CD4-positive, alpha-beta T cell treated with Interleukin-6 at 100 ng/mL for 8 hours (primary cell): ENCODE measurements at places on chromosomes 6 and 20.
A peak's percentile ranks its signal among the peaks of the same experiment; 100 is the strongest.

GRCh38 chr6:164916087-164916486 lies 393.3 kb downstream of the C6orf118 start:
- DNase-seq = no peak

- DNase-seq = no peak
Measured at GRCh38 chr6:158029668-158030230, 48.1 kb downstream of the SYNJ2 start.

DNA sequence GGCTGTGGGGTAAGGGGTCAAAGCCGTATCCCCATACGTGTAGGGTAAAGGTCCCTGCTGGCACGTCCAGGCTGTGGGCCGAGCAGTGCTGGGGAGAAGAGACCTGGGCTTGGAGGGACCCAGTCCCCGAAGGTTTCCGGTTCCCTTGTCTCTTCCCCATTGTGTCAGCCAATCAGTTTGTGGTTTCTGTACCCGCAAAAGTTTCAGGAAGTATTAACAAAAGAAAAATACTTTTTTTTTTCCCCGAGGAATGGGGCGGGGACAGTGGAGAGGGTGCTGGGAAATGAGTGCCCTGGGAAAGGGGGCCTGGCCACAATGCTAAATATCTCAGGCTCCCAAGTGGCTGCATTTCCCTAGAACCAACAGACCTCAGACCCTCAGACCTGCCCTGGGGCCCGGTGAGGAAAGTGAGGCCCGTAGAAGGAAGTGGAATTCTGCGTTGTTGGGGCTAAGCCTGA lies 15.2 kb upstream of the AMD1 start:
- DNase-seq = no peak

GRCh38 chr20:62739581-62740285 lies 31.1 kb downstream of the NTSR1 start:
- peak; percentile 58 for DNase-seq

DNA sequence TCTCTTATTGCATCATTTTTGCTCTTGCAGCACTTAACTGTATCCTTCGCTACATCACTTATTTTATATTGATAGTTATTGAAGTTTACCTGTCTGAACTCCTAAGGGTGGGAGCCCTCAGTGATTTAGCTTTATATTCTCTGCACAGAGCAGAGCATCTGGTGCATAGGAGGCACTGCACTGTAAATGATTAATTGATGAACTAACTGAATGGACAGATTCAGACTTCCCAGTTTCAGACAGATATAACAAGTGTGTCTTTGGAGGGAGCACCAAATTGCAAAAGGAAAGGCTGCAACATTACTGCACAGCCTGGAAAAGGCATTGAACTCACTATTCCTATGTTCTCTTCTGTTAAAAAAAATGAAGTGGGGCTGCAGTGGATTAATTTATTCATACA lies 160.3 kb downstream of the EDN1 start:
- DNase-seq = no peak

DNA sequence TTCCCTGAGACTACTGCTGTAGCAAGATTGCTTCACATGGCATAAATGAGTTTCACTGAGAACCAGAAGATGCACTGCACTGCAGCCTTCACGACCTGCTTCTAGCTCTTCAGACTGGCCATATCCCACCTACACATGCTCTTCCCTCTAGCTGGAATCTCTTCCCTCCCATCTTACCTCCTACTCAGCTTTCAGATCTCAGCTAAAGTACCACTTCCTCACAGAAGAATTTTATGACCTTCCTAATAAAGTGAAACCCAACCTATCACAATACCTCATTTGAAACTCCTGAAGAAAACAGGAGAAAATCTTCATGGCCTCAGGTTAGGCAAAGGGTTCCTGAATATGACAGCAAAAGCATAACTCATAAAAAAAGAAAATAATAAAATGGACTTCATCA lies 99.9 kb downstream of the DTNBP1 start:
- DNase-seq = no peak

DNA sequence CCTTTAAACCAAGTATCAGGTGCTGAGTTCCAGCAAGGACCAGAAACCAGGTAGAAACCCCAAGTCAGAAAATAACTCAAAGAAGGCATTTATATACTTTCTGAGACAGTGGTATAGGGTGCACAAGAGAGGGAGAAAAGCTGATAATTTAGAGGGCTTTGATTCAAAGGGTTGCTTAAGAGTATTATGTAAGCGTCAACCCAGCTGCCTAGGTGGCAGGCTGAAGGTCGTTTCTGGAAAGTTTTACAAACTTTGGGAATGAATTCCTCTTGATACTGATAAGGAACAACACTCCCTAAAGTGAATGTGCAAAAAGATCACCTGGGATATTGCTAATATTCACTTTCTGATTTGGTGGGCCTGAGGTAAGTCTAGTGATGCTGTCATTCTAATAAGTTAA lies 800.7 kb downstream of the MAFB start:
- DNase-seq = no peak

DNA sequence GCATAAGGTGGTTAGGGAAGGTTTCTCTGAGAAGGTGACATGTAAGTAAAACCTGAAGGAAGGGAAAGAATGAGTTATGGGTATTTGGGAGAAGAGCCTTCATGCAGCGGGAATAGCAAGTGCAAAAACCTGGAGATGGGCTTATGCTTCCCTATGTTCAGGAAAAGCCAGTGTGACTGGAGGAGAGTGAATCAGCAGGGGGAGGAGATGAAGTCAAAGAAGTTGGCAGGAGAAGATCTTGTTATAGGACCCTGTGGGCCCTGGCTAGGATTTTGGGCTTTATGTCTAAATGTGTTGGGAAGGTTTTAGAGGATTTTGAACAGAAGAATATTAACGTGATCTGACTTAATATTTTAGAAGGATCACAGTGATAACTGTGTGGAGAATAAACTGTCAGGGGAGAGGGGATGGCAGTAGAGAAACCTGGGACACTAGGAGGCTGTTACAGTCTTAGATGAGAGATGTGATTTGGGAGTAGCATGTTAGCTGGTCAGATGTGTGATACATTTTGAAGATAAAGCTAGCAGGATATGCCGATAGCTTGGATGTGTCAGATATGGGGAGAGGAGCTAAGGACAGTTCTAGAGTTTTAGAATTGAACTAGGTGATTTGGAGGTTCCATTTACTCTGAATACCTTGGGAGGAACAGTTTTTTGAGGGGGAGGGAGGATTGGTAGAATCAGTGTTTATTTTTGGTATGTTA lies 41.0 kb downstream of the PHF3 start:
- no peak for DNase-seq

DNA sequence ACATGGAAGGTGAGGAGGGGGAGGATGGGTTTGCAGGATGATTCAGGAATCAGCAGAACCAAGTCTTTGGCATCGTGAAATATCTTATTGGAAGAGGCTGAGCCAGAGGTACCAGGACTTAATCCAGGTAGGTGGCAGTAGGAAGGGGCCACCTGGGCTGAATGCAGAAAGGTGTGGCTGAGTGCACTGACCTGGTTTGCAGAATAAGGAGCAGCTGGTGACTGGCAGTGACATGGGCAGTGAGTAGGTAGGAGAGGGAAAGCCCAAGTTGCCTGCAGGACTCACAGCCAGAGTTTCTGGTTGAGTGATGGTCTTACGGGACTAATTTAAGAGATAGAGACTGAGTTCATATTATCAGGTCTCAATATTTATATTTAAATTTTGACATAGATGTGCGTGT lies 1.1 kb upstream of the PBOV1 start:
- no peak for DNase-seq

- DNase-seq = no peak
Measured at GRCh38 chr20:52306477-52306876, 114.9 kb upstream of the ZFP64 start.

- no peak for DNase-seq
Measured at GRCh38 chr6:135053406-135053805, 1.2 kb downstream of the HBS1L start.

DNA sequence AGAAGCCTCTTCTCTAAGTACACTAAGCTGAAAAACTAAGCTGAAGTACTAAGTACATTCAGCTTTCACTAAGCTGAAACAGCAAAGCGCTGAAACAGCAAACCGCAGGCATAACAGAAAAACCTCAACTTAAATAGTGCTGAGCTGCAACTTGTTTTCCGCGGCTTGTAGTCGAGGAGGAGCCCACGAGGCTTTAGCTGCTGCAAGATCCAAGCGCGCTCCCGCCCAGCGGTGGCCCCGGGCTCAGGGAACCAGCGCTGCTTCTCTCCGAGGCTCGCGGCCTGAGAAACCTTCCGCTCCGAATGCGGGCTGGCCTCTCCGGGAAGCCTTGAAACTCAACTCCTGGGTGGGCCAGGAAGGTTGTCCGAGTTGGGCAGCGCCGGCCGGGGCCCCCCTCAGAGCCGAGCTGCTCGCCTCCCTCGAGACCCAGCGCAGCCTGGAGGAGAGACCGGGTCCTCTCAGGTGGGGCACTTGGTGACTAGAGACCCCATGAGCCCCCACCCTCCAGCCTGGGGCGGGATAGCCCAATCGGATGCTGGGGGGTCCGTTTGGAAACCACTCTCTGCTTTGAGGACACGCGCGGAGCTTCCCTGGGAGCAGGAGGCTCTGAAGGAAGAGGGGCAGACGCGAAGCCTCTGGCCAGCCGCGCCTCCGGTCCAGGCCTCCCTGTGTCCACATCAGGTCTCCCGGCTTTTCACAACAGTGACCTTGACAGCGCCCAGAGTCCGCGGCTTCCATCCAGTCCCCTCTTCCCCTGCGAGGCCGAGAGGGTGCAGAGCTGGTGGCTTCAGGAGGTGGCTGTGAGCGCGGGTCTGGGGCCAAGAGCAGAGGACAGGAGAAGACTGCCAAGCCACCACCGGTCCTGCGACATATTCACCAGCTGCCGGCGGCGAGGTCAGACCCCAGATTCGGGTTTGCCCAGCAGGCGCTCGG lies 38.1 kb upstream of the HLA-E start:
- peak; percentile 66 for DNase-seq

DNA sequence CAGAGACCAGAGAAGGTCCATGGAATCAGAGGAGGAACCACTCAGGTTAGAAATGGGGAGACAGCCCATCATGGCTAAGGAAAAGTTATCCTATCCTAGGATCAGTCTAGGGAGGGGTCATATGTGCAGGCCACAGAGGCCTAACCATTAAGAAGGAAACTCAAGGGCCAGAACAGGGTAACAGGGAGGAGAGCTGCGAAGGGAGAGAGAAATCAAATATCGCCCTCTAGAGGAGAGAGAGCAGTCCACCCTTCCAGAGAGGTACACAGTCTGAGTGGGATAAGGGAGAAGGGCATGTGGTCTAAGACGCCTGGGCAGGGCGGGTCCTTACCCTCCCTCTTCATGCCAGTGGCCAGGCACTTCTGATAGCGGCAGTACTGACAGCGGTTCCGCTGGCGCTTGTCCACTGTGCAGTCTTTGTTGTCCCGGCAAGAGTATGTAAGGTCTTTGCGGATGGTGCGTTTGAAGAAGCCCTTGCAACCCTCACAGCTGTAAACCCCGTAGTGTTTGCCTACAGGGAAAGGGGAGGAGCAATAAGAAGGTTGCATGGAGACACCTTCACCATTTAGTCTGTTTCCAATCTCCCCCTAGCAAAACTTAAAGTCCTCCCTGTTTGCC lies 2.9 kb downstream of the RXRB start:
- peak; percentile 42 for DNase-seq

DNA sequence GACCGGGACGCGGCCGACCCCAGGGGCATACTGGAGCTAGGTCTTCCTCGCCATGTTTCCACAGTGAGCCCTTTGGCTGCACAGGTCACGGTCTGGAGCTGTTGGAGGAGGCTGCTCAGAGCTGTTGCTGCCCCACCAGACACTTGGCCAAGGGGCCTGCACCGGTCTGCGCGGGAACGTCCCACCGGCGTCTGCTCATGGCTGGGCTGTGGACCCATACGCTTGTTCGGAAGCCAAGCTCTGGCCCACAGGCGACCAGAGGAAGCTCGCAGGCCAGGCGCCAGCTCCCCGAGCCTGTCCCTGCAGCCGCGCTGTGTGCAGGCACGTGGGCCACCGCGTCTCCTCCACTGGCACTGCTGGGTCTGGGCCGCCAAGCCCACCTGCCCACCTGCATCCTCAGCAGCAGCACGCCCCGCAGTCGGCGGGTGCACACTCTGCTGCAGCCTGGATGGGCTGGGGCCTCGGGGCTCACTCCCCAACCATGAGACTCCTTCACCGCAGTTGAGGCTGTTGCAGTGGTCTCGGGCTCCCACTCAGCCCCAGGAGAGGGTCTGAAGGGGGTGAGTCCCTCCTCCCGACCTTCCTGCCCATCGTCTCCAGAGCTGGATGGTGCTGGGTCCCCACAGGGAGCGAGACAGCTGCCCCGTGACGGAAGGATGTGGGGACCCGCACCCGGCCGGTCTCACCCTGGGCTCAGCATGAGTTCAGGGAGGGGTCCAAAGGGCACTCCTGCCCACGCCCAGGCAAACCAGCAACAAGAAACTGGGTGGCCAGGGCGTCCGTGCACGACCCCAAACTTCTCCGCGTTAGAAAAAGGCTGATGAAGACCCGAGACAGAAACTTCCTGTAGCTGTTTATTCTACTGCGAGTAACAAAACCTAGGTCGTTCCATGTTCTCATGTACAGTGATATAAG lies 15.5 kb upstream of the TCFL5 start:
- DNase-seq = no peak

GRCh38 chr6:150093397-150093796 lies 24.5 kb upstream of the ULBP3 start:
- no peak for DNase-seq

- no peak for DNase-seq
Measured at GRCh38 chr6:19524366-19525186, 312.6 kb upstream of the ID4 start.

DNA sequence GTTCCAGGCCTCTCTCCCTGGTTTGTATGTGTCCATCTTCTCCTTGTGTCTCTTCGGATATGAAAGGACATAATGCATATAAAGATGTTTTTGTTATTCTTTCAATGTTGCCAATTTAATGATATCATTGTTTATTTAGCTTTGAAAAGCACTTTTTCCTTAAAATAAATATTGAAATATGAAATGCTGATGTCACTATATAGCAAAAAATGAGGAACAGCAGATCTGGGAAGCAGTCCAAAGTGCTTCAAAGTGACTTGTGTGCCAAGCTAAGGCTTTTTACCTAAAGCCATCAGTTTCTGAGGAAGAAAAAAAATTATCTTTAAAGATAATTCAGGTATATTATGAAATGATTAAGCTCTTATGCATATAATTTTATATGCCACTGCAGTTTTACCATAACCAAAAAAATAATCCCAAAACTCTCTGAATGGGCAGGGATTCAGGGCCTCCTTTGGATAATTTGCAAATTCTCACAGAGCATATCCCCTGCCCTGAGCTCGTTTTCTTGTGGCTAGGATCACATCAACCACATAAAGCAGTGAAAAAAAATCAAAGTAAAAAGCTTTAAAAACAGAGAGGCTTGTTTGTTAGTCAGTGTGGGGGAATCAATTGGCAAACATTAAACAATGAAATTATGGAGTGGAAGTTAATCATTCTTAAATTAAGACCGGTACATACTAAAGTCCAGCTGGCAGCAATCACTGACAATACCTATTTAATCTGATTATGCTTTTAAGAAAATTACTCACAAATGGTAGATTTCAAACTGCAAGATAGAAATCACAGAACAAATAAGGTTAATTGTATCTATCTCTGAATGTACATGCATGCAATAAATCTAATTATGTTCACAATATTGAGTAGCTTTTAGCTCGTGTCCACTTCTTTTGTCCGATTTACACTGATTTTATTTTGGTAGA lies 1027.9 kb upstream of the ADGRB3 start:
- DNase-seq = no peak

DNA sequence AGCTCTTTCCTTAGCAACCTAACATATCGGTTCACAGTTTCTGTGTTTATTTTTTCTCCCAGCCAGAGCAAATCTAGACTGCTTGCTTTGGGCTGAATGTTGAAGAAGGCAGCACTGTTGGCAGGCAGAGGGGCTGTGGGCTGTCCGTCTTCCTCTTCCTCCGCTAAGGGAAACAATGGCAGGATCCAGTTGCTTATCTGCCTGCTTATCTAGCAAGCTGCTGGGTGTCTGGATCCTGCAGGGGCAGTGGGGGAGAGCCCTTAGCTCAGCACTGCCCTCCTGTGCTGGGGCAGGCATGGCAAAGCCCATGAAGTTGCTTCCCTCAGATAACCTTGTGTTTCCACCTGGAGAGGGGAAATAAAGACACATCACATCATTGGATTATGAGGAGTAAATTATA lies 92.7 kb upstream of the CD93 start:
- no peak for DNase-seq
